A375 (cell line): ENCODE measurements at places on chromosomes 3 and 15. TPM values are rescaled to one million over a fixed set of nuclear protein-coding genes. Genes with fewer than 3 reads are reported as not detected.

Gene ACAD11
- total RNA-seq = 14.4 and 16.3 TPM in 2 replicates

Gene LINGO1
- total RNA-seq = not detected in 2 replicates

Gene PLSCR2
- not detected in 2 replicates for total RNA-seq

Gene KNG1
- total RNA-seq = not detected in 2 replicates

Gene SLC9C1
- 0.04 TPM in 1 of 2 replicates, not detected in the other for total RNA-seq

Gene CYP11A1
- total RNA-seq = 0.77 and 2.0 TPM in 2 replicates

Gene BCHE
- 2.9 and 3.4 TPM in 2 replicates for total RNA-seq

Gene SMCO1
- total RNA-seq = not detected in 2 replicates

Gene MASP1
- total RNA-seq = not detected in 2 replicates

Gene TAGLN3
- total RNA-seq = 10.9 and 13.3 TPM in 2 replicates

Gene MYO5C
- total RNA-seq = 1.5 and 1.8 TPM in 2 replicates

Gene PAK6
- 0.64 and 0.91 TPM in 2 replicates for total RNA-seq

Gene CLDN1
- 2.0 and 2.2 TPM in 2 replicates for total RNA-seq

Gene MYH15
- total RNA-seq = 2.0 and 3.3 TPM in 2 replicates

Gene HCLS1
- 0.45 TPM in 1 of 2 replicates, not detected in the other for total RNA-seq

Gene ZDHHC23
- 3.3 and 3.4 TPM in 2 replicates for total RNA-seq

Gene GABRG3
- total RNA-seq = 0.41 and 0.56 TPM in 2 replicates

Gene ZBTB47
- 15.3 and 15.7 TPM in 2 replicates for total RNA-seq

Gene FBXL22
- 0.34 TPM in 2 replicates for total RNA-seq

Gene ERC2
- 0.53 and 0.61 TPM in 2 replicates for total RNA-seq

Gene LTK
- total RNA-seq = 0.08 and 0.13 TPM in 2 replicates

Gene TGM5
- 0.66 TPM in 1 of 2 replicates, not detected in the other for total RNA-seq

Gene AADACL2
- total RNA-seq = not detected in 2 replicates

Gene CPNE9
- 0.05 and 0.11 TPM in 2 replicates for total RNA-seq

Gene CDHR4
- total RNA-seq = 0.11 and 0.26 TPM in 2 replicates

Gene SLITRK3
- 0.04 and 0.11 TPM in 2 replicates for total RNA-seq

Gene CCDC174
- total RNA-seq = 21.8 and 24.3 TPM in 2 replicates

Gene TGFBR2
- total RNA-seq = 21.6 and 24.4 TPM in 2 replicates

Gene SRP14
- total RNA-seq = 479 and 499 TPM in 2 replicates

Gene EPHB3
- total RNA-seq = 5.0 and 6.7 TPM in 2 replicates

Gene LDHAL6B
- not detected in 2 replicates for total RNA-seq

Gene P2RY14
- total RNA-seq = not detected in 2 replicates

Gene TRIM71
- not detected in 2 replicates for total RNA-seq
